Renal cortex interstitium (tissue), 15 donors: ENCODE measurements at places on chromosomes 16 and 17. TPM values are rescaled to one million over a fixed set of nuclear protein-coding genes. Genes with fewer than 3 reads are reported as not detected.

DNA sequence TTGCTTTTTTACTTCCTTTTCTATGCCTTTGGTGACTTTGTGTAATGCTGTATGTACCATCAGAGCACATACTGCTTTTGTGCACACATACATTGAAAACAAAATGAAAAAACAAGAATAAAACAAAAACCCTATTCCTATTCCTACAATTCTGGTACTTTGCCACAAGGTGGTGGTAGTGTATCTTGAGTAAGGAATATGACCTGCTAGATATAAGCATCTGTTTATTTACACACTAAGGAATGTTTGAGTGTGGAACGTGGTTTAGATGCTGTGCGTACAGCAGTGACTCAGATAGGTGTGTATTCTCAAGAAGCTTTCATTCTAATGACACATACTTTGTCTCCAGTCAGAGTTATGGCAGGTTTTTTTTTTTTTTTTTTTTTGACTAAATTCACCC is 606.2 kb downstream of the WWOX start:
- DNase-seq = no peak

DNA sequence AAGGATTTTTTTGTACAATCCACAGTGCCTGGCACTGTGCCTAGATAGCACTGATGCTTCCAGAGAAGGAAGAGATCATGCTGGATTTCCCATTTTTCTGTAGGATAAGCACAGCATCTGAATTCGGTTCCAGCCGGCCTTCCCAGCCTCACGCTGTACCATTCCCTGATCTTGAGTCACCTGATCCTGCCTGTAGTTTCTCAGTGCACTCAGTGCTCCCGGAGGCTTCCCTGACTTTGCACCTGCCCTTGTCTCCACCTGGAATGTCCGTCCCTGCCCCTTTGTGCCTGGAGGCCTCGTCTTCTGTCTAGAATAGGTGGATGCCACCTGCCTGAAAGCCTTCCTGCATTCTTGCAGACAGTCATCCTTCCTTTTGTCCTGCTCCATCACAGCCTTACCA is 179.9 kb downstream of the CCDC182 start:
- DNase-seq = no peak

GRCh38 chr17:73743518-73744201 is 99.4 kb upstream of the SDK2 start:
- DNase-seq = no peak

ZP2 gene
- 0.12 TPM for polyA plus RNA-seq

CHMP6 gene
- 25.4 TPM for polyA plus RNA-seq
